ENCODE measurements at places on chromosomes 7 and 10.
A peak's percentile ranks its signal among the peaks of the same experiment; 100 is the strongest.

GRCh38 chr10:13617116-13617515 is 30.4 kb downstream of the PRPF18 start:
- DNase-seq: no peak

DNA sequence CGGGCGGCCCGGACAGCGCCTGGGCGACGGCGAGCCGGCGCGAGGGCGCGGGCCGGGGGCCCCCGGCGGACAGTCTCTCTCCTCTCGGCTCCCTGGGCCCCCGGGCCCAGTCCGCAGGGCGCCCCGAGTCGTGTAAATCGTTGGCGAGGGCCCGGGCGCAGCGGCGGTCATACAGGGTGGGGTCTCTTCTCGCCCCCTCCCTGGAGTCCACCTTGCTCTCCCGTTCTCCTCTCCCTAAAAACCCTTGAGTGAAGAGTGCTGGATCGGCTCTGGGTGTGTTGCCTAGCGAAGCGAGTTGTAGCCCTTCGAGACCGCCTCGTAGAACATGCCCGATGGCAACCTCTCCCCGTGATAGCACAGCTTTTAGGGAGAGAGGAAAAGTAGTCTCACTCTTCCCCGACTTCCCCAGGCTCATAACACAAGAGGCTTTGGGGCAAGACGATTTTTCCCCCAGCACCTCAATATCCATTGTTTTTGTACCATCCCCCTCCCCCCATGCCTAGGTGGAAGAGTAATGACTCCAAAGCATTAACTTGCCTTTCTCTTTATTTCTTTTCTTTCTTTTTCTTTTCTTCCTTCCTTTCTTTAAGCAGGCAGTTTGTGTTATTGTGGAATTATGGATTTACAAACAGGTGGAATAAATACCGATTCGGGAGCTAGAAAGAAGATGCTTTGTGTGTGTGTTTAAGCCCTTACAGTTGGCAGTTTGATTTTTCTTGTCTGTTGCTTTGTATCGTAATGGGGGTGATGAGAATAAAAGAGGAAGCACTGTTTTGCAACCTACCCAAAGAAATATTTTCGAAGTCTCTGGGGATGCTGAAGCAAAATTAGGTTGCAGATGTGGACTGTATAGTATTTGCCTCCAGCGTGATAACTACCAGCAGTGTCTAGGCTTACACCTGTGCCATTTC is 822 bp downstream of the SHOC2 start:
- DNase-seq: peak; percentile 30

- no peak for DNase-seq
These were observed 286.4 kb downstream of the AHR start for GRCh38 chr7:17584822-17585221.

DNA sequence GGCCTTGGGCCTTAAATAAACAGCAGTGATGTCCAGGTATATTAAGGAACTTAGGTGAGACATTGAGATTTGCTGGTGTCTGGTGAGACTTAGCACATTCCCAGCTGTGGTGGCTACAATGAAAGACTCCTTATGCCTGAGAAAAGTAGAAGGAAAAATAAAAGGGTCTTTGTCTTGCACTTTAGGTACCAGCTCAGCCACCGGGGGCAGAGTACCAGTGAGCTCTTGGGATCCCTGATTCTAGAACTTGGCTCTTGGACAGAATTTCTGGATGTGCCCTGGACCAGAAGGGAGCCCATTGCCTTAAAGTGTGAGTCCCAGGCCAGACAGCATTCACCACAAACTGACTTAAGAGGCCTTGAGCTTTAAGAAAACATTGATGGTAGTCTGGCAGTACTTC is 1038.7 kb downstream of the SORCS3 start:
- DNase-seq: no peak

DNA sequence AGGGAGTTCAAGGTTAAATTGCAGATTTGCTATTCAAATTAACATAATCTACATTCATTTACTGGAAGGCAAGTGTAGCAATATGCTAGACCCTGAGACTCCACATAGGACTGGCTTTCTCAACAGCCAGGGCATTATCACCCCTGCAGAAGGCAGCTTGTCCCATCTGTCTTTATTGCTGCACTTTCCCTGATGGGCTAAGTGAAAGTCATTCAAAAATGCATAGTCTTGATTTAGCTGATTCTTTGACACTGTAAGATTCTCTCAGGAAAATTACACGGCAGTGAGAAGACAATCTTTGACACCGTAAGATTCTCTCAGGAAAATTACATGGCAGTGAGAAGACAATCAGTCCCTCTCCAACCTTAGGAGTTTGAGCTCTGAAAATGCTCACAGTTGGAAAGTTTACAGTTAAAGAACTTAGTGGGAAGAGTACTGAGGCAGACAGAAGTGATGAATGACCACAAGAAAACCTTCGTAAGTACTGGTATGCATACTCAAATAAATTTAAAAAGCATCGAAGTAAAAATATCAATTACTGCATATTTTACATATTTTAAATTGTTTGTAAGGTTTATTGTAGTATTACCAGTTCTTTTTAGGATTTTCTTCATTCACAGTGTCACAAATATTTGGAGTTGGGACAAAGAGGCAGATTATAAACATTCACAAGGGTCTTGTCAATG is 88.9 kb downstream of the RAPGEF5 start:
- no peak for DNase-seq

DNA sequence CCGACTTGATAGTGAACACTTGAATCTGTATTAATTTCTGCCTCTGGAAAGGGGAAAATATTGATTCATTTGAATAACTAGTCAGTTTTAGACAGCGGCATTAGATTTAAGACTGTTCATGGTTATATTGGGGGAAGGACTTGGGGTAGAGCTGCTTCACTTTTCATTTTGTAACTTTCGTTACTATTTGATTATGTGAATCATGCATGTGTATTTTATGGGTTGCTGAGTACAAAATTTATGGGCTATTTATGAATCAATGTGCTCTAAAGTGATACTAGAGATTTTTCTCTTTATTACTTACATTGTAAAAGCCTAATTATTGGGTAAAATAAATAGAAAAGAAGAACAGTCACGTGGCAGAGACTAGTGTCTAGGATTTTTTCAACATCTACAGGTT is 4.9 kb downstream of the GLUD1 start:
- DNase-seq: no peak
